Fibroblast of skin of scalp (primary cell): ENCODE measurements at places on chromosomes 12 and 14.

DNA sequence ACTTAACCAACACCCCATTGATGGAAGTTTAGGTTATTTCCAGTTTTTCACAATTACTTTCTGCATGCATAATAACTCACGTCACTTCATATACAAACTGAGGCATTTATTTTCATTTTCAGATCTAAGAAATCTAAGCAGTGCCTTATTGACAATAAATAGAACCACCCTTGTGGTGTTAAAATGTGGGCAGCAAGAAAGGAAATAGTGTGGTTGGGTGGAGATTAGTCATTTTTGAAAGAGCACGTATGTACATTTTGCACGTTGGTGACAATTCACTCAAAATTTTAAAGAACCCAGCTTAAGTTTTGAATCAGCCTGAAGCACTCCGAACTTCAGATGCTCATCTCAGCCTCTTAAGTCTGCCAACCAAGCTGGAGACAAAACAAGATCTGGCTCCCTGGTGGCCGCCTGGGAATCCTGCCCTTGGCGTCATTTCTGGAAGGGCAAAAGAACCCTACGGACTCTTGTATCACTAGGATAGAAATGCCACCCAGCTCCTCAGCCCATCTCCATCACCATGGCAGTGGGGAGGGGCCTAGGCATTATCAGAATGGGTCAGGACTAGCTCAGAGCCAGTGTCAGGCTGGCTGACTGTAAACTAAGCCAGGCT is 89.5 kb upstream of the BCL2L14 start:
- DNase-seq = peak; percentile 79

GRCh38 chr12:92961949-92962348 is 32.9 kb upstream of the EEA1 start:
- peak; percentile 13 for DNase-seq

DNA sequence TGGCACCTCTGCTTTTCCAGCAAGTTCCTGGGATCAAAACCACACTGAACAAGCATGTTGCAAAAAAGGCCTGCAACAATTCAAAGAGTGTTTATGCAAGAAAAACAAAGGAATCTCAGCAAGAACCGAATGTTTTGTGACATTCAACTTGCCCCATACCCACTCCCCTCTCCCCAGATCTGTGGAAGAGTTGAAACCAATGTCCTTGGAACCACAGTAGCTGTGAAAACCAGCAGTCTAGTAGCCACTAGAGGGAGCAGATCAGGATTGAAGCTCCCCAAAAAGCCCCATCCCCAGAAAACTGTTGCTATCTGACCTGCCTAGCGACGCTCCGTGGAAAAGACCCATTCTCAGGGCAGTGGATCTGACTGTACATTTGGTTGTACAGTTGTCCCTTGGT is 27.1 kb downstream of the PRKAB1 start:
- no peak for DNase-seq

GRCh38 chr12:55934773-55935172 is 3.8 kb downstream of the DGKA start:
- no peak for DNase-seq

DNA sequence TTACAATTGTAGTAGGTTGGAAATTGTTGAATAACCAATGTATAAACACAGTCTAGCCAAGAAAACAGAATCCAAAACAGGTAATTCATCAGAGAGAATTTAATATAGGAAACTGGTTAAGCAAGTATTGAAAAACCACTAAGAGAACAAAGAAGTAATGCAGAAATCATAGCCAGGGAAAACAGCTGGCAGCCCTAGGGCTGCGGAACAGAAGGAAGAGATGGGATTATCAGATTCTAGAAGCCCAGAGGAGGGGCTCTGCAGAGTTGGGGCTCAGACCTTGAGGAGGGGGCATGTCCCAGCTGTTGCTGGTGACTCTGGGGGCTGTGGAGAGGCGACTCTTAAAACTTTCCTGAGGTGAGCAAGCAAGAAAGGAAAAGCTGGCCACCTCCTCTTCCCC is 49.4 kb downstream of the CD9 start:
- no peak for DNase-seq

DNA sequence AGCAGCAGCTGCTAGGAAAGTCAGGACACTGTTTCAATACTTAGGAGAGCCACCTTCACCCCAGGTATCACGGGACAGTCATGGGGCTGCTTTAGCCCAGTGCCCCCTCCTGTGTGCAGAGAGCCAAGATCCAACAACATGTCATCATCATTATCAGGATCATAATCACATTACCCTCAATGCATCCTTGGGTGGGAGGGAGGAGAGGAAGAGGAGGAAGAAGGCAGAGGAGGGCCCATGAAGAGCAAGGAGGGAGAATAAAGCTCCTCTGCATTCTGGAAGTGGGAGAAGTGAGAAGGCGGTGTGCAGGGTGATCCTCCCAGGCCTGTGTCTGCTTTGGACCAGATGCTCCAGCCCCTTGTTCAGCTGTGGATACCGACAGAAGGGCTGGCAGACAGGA is 64.2 kb downstream of the TSPAN11 start:
- no peak for DNase-seq

DNA sequence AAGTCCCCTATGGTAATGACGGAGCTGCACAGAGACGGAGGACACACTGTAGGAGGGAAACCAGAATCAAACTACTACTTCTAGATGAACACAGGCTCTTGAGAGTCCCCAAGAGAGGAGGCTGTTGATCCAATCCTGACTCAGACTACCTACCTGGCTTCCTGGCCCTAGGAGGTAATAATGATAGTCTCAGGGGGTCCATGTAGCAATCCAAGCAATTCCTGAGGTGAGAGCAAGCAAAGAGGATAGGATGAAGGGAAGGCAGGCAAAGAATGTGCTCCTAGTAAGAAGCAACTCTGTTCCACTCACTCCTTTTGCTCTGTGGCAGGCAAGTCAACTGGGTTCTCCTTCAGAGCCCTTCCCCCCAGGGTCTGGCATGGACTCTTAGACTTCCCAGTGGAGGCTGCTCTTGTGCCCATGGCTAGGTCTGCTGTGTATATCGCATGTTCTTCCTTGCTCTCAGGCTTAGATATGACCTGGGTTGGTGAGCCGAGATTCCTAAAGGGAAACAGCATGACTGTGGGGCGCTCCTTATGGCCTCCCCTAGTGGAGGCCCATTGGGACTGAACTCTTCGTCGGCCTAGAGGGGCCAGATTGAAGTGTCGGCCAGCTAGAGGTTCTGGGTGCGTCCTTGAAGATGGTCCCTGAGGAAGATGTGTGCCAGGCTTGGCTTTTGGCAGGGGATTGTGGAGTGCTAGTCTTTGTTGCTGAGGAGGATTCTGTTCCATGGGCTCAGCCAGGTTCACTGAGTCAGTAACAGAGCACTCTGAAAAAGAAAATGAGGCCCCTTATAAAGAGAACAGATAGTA is 2.1 kb downstream of the TINF2 start:
- no peak for DNase-seq
